ENCODE measurements at places on chromosomes 5 and 9.

DNA sequence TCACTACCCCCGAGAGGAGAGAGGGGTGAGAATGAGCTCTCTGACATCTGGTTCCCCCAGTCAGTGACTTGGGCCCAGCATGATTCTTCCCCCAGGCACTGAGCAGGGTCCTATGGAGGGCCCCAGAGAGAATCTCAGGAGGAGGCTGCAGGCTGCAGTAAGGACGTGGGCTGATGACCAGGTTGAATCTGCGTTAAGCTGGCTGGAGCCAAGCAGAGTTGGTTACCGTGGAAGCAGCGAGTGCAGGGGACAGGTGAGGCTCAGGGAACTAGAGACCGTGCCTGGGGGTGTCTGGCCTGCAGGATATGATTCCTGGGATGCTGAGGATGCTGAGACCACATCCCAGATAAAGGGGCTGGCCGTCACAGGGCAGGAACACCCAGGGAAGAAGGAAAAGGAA, 314.3 kb upstream of the IRX1 start:
- no peak for DNase-seq

DNA sequence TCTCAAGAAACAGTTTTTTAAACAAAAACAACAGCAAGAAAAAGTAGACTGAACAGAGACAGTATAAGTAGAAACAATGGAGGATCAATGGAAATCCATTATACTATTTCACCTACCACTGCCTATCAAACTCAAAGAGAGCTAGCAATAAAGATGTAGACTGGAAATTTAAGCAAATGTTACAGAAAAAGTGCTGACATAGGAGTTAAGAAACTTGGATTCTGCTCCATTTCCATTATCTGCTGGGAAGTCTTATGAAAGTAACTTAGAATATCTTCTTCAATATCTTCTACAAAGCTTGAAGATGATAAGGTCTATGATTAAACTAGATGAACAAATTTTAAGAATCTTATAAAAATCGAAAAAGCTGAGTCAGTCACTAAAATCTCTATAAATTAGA, 1469.8 kb upstream of the C9orf72 start:
- no peak for DNase-seq

DNA sequence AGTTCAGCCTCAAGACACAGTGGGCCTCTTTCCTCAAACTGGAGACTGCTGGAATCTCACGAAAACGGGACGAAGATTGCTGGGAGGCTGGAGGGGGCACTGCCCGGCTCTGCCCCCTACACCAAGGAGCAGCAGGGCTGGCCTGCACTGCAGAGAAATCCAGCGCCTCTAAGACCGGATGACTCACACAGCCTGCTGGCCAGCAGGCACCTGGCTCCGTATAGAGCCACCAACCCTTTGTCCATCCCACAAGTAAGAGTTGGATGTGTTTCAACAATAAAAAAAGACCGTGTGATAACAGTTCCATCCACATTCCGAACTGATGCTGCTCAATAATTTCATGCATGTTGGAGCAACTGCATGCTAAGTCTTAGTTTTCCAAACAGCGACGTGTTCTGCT, 11.5 kb downstream of the CCDC127 start:
- DNase-seq = no peak

- DNase-seq = no peak
These were observed 170.4 kb upstream of the OTULINL start for GRCh38 chr5:14411216-14411615.
